ENCODE measurements at places on chromosomes 6 and 20.
A peak's percentile ranks its signal among the peaks of the same experiment; 100 is the strongest.

GRCh38 chr6:1767481-1768246 lies 157.9 kb downstream of the FOXC1 start:
- DNase-seq = no peak

GRCh38 chr6:37807656-37808055 lies 11.9 kb upstream of the ZFAND3 start:
- peak; percentile 14 for DNase-seq

DNA sequence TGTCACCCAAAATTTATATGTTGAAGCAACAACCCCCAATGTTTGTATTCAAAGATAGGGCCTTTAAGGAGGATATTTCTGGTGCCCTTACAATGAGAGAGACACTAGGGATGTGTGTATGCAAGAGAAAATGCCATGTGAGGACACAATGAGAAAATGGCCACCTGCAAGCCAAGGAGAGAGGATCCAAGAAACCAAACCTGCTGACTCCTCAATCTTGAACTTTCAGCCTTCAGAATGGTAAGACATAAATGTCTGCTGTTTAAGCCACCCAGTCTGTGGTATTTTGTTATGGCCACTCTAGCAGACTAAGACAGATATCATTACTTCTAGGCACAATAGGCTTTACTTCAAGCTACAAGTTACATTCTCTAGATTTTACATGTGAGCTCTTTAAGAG lies 1145.1 kb upstream of the MAP3K7 start:
- DNase-seq = no peak

GRCh38 chr6:134467620-134468019 lies 149.7 kb upstream of the SGK1 start:
- DNase-seq = no peak

GRCh38 chr6:89410231-89410761 lies 1.8 kb downstream of the RRAGD start:
- DNase-seq = no peak

DNA sequence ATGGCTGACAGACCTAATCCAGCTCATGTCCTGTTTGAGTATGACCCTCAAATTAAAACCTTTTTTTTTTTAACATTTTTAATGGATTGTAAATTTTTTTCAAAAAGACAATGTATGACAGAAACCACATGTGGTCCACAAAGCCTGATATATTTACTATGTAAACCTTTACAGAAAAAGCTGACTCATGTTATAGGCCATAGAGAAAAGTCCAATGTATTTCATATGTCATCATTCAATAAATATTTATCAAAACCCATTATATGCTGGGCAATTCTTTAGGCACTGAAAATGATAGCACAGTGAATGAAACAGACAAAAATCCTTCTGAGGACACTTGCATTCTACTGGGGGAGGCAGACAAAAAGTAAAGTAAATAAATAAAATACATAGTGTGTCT lies 826.2 kb upstream of the FLRT3 start:
- peak; percentile 17 for DNase-seq

DNA sequence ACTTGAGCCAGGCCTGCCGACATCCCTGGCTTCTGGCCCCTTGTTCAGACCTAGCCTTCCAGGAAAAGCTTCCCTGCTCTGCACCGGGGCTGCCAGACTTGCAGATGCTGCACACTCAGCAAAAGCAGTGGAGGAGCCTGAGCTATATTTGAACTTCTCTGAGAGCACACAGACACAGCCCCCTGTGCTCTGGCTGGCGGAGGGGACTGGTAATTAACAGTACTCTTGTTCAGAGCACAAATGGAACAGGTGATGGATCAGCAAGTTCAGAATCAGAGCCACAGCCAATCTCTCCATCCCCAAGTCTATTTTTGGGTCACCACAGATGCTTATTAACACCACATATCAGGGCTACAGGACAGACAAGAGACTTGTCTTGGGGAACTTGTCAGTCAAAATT lies 27.6 kb upstream of the RIMS4 start:
- no peak for DNase-seq

All from NCI-H146 (cell line).